Stimulated activated CD4-positive, alpha-beta T cell treated with anti-CD3 and anti-CD28 coated beads, Interleukin-1b, Interleukin-23, amount 100 ng/mL, for 48 hours (primary cell): ENCODE measurements at places on chromosomes 3 and 15.
A peak's percentile ranks its signal among the peaks of the same experiment; 100 is the strongest.

- DNase-seq, result no peak
Measured at GRCh38 chr15:61829514-61829889, 230.7 kb downstream of the VPS13C start.

- DNase-seq, result no peak
Measured at GRCh38 chr15:75048394-75048793, 25.0 kb downstream of the PPCDC start.

- DNase-seq, result peak; percentile 43
Measured at GRCh38 chr3:102079809-102080197, 230.5 kb downstream of the NFKBIZ start.

GRCh38 chr3:131009698-131010097 is 16.9 kb downstream of the ASTE1 start:
- no peak for DNase-seq

GRCh38 chr3:70072180-70072579 is 72.6 kb downstream of the SAMMSON start:
- DNase-seq, result no peak
